Neuronal stem cell (in vitro differentiated cells): ENCODE measurements at places on chromosomes 5 and 9.

DNA sequence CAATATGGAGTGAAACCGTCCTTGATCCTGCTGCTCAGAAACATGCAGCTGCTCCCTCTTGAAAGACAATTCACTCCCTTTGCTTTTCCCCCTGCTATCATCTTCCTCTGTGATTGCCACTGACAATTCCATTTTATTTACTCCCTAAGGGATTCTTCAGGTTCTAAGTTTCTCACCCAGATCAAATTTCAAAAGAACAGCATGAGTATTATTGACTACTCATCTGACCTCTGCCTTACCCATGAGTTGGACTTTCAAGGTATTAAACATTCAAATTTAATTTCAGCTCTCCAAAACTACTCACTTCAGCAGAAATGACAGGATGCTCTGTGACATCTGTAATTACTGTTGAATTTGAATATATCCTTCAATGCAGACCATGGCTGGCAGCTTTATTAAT is 236.5 kb upstream of the HAPLN1 start:
- no peaks in the 10 kb centered on the region for H3K36me3 ChIP-seq
- H3K27me3 ChIP-seq: no peaks in the 10 kb centered on the region
- H3K4me1 ChIP-seq: peaks cover 7% of the 10 kb centered on the region
- no peak for DNase-seq

DNA sequence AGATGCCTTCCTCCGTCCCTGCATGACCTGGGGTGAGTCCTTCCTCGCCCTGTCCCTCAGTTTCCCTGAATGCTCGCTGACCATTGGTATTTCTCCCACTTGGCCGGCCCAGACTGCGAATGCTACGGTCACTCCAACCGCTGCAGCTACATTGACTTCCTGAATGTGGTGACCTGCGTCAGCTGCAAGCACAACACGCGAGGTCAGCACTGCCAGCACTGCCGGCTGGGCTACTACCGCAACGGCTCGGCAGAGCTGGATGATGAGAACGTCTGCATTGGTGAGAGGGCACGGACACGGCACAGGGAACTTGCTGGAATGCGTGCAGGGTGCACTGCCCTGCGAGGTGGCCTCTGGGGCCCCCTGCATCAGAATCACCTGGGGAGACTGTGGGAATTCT is 77.1 kb downstream of the NTNG2 start:
- H3K27ac ChIP-seq: no peak overlapping the region
- no peaks in the 10 kb centered on the region for H3K36me3 ChIP-seq
- no peak for DNase-seq
- peaks cover 10% of the 10 kb centered on the region for H3K4me1 ChIP-seq
- no peak overlapping the region for H3K4me3 ChIP-seq

DNA sequence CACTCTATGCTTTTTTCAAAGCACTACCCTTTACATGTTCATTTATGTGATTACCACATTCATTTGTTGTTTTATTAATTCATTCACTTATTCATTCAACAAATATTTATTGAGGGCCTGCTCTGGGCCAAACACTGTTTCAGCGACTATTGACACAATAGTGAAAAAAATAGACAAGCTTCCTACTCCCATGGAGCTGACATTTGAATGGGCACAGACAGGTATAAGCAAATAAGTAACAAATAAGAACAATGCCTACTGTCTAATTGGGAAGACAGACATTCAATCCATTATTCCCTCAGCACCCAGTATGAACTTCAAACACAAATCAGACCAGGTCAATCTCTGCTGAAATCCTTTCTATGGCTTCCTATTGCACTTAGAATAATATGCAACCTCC is 156.9 kb upstream of the NR3C1 start:
- H3K4me1 ChIP-seq: peaks cover 1% of the 10 kb centered on the region
- no peaks in the 10 kb centered on the region for H3K36me3 ChIP-seq
- no peak overlapping the region for H3K27ac ChIP-seq
- H3K4me3 ChIP-seq: no peak overlapping the region
- no peak for DNase-seq

DNA sequence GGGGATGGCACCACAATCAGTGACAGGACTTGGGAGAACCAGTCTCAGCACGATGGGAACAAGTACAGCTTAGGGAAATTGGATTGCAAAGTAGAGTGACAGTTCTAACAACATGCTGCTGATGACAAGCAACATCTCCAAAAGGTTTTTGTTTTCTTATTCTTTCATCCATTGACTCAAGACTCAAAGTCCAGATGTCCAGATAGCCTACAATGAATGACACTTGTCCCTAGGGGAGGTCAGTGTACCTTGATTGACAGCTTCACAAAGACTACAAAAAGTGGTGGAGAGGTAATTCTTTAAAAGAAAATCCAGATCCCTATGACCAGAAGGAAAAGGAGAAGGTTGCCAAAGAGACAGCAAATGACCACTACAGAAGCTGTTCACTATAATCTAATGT is 323.9 kb downstream of the TMEM232 start:
- no peaks in the 10 kb centered on the region for H3K27me3 ChIP-seq
- peak; percentile 49 for DNase-seq
- no peak overlapping the region for H3K4me3 ChIP-seq

DNA sequence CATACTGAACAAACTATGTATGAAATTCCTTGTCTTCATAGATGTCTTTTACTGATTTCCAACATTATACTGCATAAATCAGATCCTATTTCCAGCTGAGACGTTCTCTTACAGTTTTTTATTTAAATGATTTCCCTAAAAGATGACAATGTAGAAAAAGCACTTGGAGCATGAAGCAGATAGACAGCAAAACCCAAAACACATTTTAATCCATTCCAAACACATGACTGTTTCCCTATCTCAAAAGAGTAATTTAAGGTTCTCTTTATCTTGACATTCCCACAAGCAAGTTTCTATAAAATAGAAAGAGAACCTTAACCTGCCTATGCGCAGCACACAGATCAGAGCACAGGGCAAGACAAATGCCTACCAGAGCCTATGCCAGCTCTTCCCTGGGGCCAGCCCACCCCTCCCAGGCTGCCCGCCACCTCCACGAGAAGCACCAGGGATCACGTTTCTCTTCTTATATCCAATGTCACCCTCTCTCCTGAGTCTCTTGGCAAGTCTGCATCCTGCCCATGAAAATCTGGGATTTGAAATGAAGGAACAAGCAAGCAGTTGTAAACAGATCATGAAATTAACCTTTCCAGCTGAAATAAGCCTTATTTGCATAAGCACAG is 52.4 kb downstream of the RETREG1 start:
- no peaks in the 10 kb centered on the region for H3K27me3 ChIP-seq
- no peaks in the 10 kb centered on the region for H3K4me1 ChIP-seq

DNA sequence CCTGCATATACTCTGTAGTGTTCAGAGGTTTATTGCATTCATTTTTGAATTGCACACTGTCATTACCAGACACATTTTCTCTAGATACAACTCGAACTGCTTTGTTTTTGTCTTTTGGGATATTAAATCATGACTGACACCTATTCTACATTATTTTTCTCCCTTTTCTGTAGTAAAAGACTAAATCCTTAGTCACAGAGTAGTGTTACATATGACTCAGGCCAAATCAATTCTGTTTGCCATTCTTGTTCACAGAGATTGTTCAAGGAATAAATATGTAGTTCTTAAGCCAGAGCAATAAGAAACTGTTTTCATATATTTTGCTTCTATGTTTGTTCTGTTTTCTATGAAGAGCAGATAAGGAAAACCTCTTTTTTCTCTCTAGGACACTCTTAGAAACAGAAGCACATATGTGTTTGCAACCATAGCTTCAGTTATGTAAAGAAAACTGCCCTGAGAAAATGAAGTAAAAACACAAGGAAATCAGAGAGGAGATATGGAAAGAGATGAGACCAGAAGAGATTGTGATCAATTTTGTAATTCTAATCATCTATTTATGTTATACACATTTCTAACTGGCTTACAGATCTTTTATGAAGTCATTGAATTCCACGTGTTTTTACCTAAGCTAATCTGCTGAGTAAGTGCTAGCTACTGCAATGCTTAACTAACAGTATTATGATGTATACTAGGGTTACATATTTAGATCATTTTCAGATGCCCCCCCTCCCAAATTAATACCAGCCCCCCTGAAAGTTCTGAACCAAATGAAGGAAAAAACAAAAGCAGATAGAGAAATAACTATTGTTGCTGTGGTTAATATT is 1995.6 kb upstream of the CDH6 start:
- H3K4me1 ChIP-seq: peaks cover 2% of the 10 kb centered on the region
- DNase-seq: no peak
- H3K27me3 ChIP-seq: no peaks in the 10 kb centered on the region
- no peak overlapping the region for H3K4me3 ChIP-seq
- H3K36me3 ChIP-seq: no peaks in the 10 kb centered on the region

- no peak overlapping the region for H3K27ac ChIP-seq
- H3K4me3 ChIP-seq: no peak overlapping the region
These were observed 20.8 kb downstream of the DAB2IP start for GRCh38 chr9:121672213-121672612.

GRCh38 chr5:33276628-33276950 is 164.2 kb upstream of the TARS1 start:
- H3K4me1 ChIP-seq: peaks cover 3% of the 10 kb centered on the region
- no peak overlapping the region for H3K27ac ChIP-seq
- DNase-seq: no peak
- H3K36me3 ChIP-seq: no peaks in the 10 kb centered on the region
- no peaks in the 10 kb centered on the region for H3K27me3 ChIP-seq

DNA sequence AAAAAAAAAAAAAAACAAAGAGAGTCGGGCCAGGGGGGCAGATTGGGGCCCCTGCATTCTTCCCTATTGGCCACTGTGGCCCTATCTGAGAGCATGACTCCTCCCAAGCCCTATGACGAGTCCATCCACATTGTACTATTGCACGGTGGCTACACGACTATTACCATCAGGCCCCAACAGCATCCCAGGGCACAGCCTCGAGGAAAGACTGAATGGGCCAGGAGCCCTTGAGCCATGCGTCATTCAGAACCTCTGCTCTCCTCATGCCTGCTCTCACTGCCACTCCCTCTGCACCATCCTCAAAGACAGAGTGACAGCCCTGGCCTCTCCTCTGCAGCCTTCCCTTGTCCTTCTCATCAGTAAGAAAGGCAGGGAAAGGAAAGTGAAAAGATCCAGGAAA is 20.2 kb upstream of the ORM1 start:
- H3K36me3 ChIP-seq: peaks cover 18% of the 10 kb centered on the region
- no peaks in the 10 kb centered on the region for H3K4me1 ChIP-seq
- no peak overlapping the region for H3K27ac ChIP-seq
- H3K4me3 ChIP-seq: no peak overlapping the region

DNA sequence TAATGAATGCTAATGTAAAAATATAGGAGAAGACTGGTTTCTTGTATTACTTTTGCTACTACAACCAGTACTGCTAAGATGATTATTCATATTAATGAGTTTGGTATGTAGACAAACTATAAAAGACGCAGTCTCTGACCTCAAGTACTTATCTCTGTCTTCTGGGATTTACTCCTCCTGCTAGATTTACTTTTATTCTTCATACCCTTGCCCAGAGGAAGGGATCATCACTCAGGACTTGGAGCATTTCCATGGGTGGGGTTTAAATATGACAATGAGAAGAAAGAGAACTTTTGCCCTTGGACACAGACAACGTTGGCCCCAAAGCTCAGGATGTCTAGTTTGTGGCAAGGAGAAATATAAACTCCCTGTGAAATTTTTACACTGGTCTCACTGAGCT is 126.1 kb downstream of the BNC2 start:
- H3K27me3 ChIP-seq: no peaks in the 10 kb centered on the region
- DNase-seq: no peak
- H3K4me3 ChIP-seq: no peak overlapping the region
- no peak overlapping the region for H3K27ac ChIP-seq
- H3K36me3 ChIP-seq: no peaks in the 10 kb centered on the region

DNA sequence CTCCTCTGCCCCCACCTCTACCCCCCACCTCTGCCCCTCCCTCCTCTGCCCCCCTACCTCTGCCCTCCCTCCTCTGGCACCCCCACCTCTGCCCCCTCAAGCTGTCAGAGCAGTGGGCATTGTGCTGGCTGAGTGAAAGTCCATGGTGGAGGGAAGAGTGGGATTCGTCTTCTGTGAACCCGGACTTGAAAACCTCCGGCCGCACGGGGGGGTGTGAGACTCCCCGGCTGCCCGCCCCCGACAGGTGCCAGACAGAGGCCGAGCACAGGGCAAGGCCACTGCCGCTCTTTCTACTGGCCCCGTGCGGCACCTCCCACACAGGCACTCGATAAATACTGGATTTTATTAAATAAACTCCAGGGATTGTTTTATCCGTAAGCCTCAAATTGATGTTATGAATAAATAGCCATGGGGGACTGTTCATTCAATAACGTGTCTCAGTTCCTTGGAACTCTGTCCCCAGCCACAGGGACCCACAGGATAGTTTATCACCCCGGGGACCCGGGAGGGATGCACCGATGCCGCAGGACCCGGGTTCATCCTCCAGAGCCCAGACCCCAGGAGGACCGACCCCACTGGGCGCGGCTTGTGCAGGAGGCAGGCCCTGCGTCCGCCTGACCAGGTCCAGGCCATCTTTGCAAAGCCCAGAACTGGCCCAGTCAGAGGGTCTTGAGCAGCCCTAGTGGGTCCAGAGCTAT is 2.6 kb upstream of the QRFP start:
- peaks cover 3% of the 10 kb centered on the region for H3K36me3 ChIP-seq
- H3K4me3 ChIP-seq: no peak overlapping the region
- H3K4me1 ChIP-seq: peaks cover 8% of the 10 kb centered on the region

GRCh38 chr5:66717455-66718373 is 121.5 kb downstream of the MAST4 start:
- no peak overlapping the region for H3K27ac ChIP-seq
- H3K4me1 ChIP-seq: peaks cover 6% of the 10 kb centered on the region
- no peak overlapping the region for H3K4me3 ChIP-seq
- H3K36me3 ChIP-seq: no peaks in the 10 kb centered on the region

DNA sequence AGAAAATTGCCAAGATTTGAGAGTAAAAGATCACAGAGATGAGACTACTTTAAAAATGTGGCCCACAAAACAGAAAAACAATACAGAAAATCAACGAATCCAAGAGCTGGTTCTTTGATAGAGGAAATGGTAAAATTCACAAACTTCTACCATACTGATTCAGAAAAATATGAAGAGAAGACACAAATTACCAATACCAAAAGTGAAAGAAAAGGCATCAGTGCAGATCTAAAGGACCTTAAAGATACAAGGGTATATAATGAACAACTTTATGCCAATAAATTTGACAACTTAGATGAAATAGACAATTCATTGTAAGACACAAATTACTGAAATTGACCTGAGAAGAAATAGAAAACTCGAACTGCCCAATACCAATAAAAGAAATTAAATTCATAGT is 24.4 kb upstream of the SLC1A1 start:
- no peaks in the 10 kb centered on the region for H3K27me3 ChIP-seq
- H3K27ac ChIP-seq: no peak overlapping the region
- no peaks in the 10 kb centered on the region for H3K4me1 ChIP-seq
- no peaks in the 10 kb centered on the region for H3K36me3 ChIP-seq
